Gastroesophageal sphincter (tissue), 4 donors: ENCODE measurements at places on chromosomes 2 and 18.

- no peak for ATAC-seq
Measured at GRCh38 chr2:40412456-40412855, 39.4 kb downstream of the SLC8A1 start.

- peak; percentile 78 for ATAC-seq
Measured at GRCh38 chr2:28821295-28821958, 10.8 kb downstream of the SPDYA start.

DNA sequence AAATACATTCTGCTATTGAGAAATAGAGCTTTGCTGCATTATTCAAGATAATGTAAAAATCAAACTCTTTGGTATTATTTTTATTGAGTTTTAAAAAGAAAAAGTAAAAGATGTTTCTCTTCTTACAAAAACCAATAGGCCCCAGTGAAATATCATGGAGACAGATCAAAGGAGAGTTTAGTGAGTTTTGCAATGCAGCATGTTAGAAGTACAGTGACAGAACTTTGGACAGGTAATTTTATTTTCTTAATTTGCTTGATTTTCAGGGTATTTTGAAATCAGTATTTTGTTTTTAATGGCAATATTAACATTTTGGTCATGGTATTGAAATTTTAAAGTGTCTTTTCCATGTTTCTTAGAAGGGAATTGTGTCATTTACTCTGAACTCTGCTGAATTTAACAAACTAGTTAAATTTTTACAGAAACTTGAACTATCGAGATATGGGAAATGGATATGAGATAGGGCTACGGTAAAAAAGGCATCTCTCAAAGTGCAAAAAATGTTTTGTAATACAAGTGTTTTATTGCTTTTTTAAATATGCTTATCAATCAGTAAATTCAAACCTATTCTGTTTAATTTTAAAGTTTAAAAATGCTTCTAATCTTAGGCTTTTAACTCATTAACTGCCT is 13.8 kb downstream of the DNAJC10 start:
- no peak for ATAC-seq

DNA sequence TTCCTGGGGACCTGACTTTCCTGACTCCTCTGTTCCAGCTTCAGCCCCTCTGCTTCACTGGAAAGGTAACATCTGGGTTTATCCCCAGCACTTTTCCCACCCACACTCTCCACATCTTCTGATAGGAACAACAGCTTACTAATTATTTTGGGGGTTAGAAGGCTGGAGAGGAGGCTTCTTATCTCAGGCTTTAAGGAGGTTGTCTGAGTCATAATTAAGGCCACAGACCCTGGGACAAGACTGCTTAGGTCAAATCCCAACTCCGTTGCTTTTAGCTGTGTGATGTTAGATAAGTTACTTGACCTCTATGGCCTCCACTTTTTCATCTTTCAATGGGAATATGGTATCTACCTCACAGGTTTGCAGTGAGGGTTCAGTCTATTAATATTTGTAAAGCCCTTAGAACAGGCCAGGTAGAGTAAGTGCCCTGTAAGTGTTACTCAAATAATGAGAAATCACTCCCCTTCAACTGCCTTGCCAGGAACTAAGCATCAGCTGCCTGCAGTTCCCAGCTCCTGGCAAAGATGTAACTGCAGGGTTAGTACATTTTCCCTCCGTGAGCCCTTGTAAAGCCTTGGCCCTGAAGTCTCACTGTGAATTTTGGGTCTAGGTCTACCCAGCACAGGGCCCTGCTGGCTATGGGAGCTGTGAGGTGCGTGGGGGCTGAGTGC is 123.6 kb downstream of the MTX2 start:
- ATAC-seq = no peak

DNA sequence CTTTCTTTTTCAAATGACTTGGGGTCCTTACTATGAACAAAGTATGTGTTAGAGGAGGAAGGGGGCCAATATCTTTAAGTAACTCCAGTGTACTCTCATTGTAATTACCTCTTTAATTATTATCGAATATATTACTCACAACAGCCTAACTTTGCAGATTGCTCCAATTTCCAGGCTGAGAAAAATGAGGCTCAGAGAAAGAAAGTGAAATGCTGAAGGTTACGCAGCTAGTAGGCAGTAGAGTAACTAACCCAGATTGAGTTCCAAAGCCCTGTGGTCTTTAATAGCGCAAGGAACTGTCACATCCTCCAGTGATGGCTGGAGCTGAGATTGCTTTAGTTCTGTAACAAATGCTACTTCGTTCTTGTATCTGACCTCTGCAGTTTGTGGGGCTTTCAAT is 2.2 kb upstream of the GYPC start:
- ATAC-seq = no peak

GRCh38 chr2:175854665-175855064 is 147.4 kb downstream of the LNPK start:
- ATAC-seq = no peak
